ENCODE measurements at places on chromosomes 1 and 21.

GRCh38 chr1:168170564-168171508 is 7.9 kb upstream of the TIPRL start:
- no peak for DNase-seq

GRCh38 chr1:16205891-16206546 is 6.4 kb downstream of the ARHGEF19 start:
- DNase-seq: no peak

- no peak for DNase-seq
These were observed 1.9 kb downstream of the BTF3L4 start for GRCh38 chr1:52057876-52058415.

DNA sequence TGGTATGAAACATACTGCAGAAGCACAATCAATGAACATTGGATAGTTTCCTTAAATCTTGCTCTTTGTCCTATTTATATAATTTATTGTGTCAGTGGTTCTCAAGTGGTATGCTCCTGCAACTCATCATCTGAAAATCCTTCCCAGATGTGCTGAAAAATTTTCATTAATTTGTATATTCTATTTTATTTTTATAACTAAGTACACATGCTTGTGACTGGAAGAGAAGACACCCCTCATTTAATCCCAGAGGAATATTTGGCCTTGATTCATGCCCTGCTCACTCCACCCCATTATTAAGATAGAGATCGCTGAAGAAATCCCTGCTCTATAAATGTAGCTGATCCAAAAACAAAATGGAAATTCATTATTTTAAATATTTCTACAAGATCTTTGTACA is 870.5 kb upstream of the CXADR start:
- no peak for DNase-seq

- DNase-seq: no peak
These were observed 245.3 kb downstream of the DISC1 start for GRCh38 chr1:231871878-231872277.

GRCh38 chr1:85898861-85899260 is 190.6 kb upstream of the ZNHIT6 start:
- DNase-seq: no peak

DNA sequence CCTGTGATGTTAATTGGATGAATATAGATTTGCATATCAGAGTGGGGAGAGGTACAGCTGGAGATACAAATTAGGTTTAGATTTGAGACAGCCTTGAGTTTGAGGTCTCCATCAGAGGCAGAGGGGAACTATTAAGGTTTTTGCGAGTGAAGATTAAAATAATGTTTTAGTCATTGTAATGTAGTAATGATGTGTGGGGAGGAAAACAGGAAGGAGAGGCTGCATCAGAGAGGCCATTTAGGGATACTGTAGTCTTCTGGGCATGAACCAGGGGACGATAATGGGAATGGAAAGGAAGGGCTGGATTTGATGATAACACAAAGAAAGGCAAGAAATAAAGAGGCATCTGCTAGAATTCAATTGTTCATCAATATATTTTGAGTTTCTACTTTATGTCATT is 9.5 kb downstream of the CD84 start:
- no peak for DNase-seq

DNA sequence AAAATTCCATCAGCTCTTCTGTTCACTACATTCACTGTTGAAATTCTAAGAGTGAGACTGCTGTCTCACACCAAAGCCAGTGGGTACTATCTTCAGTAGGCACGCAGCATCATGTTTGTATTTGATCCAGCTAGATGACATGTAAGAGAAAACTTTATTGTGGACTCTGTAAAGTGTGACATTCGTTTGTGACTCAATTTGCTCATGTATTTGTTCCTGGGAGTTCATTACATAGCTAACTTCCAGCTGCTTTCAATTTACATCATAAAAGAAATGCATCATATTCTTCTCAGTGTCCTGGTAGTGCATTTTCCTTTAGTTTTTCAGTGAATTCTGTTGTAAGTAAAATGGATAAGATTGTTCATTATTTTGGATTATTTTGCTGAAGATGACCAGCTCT is 31.4 kb downstream of the CTH start:
- DNase-seq: no peak

DNA sequence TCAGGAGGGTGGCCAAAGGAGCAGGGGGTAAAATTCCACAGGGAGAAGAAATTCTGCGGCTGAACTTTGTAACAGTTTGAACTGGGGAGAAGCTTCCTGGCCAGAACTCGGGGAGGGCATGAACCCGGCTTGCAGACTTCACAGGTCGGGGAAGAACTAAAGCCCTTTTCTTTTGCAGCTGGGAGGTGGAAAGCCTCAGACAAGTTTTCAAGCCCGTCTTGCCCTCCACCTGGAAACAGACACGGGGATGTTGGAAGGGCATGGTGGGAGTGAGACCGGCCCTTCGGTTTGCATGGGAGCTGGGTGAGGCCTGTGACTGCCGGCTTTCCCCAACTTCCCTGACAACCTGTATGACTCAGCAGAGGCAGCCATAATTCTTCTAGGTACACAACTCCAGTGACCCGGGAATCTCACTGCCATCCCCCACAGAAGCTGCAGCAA is 11.3 kb downstream of the THEM4 start:
- peak; percentile 6 for DNase-seq

DNA sequence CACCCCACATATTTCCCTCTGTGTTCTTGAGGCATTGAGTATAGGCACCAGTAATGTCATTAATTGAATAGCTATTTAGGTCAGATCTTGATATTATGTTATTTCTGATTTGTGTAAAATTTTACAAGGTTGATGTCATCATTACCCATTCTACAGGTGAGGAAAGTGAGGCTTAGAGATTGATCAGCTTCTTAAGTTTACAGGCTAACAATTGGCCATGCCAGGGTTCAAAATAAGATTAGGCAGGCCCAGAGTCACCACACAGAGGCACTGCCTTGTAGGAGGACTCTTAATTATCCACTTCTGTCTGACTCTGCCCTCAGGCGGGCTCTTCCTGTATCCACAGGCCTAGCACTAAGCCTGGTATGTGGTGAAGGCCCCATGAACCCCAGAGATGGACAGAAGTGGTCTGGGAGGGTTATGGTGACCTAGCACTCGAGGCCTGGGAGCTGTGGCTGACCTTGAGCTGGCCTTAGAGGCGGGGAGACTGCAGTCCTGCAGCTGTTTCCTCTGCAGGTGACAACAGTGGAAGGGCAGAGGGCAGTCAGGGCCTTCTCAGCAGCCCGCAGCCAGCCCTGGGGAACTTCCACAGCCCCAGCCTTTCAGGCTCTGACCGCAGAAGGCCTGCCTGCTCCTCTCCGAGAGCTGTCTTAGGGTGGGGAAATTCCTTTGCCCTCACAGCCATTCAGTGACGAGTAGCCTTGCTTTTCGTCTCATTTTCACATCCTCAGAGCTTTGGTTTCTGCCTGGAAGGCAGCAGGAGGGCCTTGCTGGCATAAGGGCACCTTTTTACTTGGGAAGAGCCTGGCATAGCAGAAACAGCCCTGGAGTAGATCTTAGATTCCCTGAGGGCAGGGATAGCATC is 12.2 kb downstream of the ZDHHC18 start:
- DNase-seq: no peak

GRCh38 chr1:16498573-16499413 is 15.3 kb downstream of the RNU1-1 start:
- peak; percentile 90 for DNase-seq

GRCh38 chr1:106621853-106622252 is 434.6 kb upstream of the PRMT6 start:
- peak; percentile 13 for DNase-seq

GRCh38 chr1:53295295-53295694 is 32.6 kb downstream of the LRP8 start:
- DNase-seq: no peak

GRCh38 chr1:19462781-19463503 is 22.4 kb downstream of the CAPZB start:
- no peak for DNase-seq

DNA sequence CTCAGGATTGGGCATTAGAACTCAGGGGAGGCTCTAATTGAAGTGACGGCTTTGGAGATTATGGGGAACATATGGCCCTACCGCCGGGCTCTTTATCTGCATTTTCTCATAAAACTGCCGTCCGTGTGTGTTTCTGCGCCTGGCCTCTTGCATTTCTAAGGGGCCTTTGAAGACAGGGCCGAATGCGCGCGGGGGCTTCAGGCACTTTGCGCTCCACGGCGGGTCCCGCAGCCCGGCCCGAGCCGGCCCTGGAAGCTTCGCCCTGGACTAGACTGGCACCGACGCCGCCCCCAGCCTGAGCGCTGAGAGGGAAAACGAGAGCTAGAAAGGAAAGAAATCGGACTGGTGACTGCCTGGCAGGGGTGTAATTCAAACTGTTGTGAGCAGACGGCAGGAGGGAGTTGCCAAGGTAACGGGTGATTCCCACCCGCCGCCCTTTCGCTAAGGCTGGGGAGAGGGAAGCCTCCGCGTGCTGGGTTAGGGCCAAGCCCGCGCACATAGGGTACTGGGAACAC is 120.7 kb downstream of the LMX1A start:
- peak; percentile 25 for DNase-seq

- no peak for DNase-seq
These were observed 17.2 kb upstream of the SLAMF6 start for GRCh38 chr1:160539990-160540858.

GRCh38 chr21:35438643-35439404 is 389.7 kb upstream of the RUNX1 start:
- peak; percentile 59 for DNase-seq

DNA sequence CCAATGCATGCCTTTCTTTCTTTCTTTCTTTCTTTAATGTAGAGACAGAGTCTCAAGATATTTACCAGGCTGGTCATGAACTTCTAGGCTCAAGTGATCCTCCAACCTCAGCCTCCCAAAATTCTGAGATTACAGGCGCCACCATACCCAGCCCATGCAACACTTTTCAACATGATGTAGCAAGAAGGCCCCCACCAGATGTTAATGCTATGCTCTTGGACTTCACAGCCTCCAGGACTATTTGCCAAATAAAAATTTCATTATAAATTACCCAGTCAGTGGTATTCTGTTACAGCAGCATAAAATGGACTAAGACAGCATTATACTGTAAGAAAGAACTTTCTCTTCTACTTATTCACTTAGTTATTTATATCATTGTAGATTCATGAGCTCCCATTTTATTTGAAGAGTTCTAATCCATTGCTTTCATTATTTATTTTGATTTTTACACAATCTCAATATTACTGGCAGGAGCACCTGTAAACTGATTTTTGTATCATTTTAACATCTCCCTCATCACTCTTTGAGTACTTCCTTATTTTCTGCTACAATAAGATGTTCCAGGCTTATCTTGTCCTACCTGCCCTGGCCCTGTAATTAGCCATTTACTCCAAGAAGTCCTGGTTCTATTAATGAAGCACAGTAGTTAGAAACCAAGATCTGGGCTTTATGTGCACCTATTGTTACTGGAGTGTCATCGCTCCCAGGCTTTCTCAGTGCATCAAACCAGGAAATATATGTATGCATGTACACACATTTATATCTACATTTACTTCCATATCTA is 4.8 kb upstream of the RCSD1 start:
- no peak for DNase-seq

All from Calu3 (cell line).